Activated T-cell treated with anti-CD3 and anti-CD28 coated beads for 24 hours (primary cell): ENCODE measurements at places on chromosomes 5 and 9.

GRCh38 chr5:160105686-160106360 lies 13.4 kb downstream of the PWWP2A start:
- no peak for DNase-seq

DNA sequence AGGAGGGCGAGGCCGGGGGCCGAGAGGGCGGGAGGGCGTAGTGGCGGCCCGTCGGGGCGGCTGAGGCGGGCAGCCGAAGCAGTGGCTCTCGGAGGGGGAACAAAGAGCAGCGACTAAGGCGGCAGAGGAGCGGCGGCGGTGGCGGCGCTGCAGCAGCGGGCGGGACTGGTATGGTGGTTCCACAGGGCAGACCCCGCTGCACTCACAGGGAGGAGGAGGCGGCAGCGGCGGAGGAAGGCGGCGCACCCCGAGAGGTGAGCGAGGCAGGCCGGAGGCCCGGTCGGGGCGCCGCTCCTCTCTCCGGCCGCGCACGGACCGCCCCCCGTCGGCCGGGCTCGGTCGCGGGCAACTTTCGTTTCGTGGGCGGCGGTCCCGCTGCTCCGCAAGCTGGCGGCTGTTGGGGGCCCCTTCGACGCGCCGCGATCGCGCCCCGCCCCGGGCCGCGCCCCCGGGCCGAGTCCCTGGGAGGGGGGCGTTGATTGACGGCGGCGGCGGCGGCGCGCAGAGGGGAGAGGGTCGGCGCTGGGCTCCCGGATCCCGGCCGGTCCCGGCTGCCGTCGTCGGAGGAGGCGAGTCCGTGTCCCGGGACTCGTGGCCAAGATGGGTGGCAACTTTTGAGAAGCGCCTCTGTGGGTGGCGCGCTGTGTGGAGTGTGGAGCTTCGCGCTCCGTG lies 467 bp downstream of the CNOT6 start:
- DNase-seq: peak; percentile 26

DNA sequence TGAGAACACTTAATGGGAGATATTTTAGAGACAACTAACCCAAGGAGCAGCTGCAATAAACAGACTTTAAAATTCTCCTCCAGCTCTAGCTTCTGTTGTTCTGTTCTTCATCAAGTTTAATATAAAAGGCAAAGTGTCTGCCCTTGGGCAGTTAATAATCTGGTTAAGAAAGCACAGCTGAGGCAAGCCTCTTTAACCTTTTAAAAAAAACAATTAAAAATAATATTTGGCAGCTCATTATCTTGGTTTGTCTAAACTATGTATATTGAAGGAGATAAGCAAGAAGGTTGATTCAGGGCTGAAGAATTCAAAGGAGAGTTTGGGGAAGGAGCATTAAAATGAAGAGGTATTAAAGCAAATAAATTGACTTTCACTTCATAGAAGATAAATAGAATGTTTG lies 75.4 kb downstream of the TSSK1B start:
- DNase-seq: no peak

DNA sequence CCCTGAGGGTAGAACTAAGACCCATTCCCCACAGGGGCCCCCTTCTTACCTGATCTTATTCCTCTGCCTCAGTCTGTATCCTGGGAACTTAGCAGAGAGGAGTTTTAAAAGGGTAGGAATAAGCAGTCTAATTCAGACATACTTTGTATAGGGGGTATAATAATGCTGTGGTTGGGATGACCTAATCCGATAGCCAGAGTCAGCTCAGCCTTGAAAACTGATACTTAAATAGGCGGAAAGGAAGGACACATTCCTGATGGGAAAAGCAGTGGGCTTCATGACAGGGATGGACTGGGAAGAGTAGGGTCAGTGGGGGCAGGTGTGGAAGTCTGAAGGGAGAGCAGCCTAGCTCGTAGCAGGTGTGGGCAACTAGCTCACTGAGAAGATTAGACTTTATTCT lies 52.2 kb upstream of the TESK1 start:
- DNase-seq: no peak

DNA sequence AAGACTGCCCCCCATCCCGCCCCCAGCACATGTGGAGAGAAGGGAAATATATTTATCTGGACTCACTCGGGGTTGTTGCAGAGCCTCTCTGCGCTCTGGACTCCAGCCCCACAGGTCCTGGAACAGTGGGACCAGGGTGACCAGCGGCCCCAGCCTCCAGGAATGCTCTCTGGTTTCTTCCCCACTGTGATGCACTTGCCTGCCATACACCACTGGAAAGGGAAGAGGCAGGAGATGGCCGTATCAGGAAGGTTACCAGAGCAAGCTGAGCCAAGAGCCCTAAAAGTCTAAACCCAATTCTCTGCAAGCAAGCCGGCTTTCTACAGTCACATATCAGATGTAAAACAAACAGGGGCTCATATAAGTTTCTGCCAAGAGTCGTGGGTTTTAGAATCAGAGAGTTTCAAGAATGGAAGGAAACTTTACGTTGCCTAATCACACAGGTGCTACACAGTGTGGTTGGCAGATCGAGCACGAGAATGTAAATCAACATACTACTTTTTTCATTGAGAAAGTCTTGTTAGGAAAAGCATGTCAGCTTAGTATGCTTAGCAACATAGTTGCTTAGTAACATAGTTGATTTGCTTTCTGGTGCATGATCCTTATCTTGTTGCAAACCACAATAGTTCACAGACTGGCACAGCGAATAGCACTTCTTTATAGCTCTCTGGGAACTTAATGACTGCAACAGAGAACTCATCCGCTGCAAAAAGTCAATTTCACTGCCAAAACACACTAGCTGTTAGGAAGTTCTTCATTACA lies 201.2 kb downstream of the TARS1 start:
- no peak for DNase-seq

GRCh38 chr5:75510836-75511434 lies 494 bp downstream of the CERT1 start:
- peak; percentile 4 for DNase-seq

DNA sequence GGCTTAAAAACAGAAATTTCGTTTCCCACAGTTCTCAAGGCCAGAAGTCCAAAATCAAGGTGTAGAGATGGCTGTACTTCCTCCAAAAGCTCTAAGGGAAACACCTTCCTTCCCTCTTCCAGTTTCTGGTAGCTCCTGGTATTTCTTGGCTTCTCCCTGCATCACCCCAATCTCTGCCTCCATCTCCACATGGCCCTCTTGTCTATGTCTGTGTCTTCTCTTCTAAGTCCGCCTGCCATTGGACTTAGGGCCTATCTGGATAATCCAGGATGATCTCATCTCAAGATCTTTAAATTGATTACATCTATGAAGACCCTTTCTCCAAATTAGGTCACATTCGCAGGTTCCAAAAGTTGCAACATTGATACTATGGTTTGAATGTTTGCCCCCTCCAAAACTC lies 105.6 kb downstream of the ATPSCKMT start:
- DNase-seq: no peak

GRCh38 chr5:109987355-109987754 lies 297.6 kb downstream of the MAN2A1 start:
- DNase-seq: no peak

DNA sequence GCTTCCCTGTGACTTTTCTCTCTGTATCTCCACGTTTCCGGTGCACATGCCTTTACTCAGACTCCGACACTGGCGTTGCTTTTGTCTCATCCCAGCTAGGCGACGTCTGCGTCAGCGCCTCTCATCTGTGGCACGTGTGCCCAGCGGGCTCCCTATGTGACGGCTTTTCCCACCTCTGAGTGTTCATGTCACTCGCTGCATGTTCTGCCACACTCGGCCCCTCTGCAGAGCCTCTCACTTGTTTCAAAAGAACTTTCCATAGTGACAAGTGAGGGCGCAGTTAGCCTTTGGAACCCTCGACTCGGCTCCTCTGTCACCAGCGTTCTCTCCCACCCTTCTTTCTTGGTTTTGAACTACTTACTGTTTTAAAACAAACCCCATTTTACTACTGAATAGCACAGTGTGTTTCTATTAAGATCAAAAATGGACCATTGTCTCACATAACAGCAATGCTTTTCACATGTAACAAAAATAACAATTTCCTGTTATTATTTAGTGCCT lies 113.4 kb upstream of the CACNA1B start:
- no peak for DNase-seq

GRCh38 chr9:19162026-19162366 lies 34.7 kb upstream of the PLIN2 start:
- DNase-seq: no peak

DNA sequence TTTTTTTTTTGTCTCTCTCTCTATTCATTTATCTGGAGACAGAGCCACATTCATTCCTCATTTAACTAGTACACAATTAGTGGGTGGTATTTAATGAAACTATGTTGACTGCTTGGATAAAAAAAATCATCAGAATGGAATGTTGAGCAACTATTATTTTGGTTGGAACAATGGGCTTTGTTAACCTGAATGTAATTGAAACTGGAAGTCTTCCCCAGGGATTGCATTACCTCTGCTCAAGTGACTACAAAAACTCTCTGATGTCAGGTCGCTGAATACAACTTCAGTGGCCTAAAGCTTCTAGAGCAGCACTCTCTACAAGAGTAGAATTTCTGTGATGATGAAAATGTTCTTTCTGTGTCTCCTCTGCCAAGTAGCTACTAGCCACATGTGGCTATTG lies 295.8 kb downstream of the DEPDC1B start:
- DNase-seq: no peak

DNA sequence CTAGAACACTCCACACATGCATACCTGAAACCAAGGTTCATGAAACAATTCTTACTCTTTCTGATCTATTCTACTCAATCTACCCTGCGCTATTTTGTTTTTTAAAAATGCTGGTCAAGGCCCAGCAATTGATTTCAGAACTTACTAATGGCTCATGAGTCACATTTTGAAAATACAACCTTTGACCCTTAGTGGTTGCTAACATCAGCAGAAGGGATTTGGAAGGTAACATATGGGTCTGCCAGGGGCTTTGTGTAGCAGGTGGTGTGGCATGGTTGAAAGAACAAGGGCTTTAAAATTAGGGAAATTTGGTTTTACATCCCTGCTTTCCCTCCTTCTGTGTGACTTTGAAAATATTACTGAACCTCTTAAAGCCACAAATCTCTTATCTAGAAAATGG lies 101.4 kb downstream of the ATG10 start:
- DNase-seq: no peak

DNA sequence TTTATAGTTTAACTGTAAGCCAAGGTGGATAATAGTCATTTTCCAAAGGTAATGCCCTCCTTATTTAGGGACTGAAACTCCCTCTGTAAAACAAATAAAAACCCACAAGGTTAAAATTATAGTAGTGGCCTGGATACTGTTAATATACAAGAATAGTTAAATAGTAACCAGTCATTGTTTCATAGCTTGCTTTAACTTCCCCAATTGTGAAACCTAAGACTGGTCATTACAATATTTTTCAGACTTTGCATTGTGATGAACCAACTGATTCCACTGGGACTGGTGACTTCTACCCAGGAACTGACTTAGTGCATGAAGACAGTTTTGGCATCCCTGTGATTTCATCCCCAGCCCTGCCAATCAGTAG lies 162.6 kb downstream of the SMC2 start:
- no peak for DNase-seq

GRCh38 chr9:93346231-93347112 lies 105.0 kb upstream of the FAM120A start:
- no peak for DNase-seq

GRCh38 chr5:3417376-3417943 lies 178.2 kb upstream of the IRX1 start:
- DNase-seq: no peak

GRCh38 chr5:143514616-143515335 lies 111.3 kb upstream of the NR3C1 start:
- no peak for DNase-seq

DNA sequence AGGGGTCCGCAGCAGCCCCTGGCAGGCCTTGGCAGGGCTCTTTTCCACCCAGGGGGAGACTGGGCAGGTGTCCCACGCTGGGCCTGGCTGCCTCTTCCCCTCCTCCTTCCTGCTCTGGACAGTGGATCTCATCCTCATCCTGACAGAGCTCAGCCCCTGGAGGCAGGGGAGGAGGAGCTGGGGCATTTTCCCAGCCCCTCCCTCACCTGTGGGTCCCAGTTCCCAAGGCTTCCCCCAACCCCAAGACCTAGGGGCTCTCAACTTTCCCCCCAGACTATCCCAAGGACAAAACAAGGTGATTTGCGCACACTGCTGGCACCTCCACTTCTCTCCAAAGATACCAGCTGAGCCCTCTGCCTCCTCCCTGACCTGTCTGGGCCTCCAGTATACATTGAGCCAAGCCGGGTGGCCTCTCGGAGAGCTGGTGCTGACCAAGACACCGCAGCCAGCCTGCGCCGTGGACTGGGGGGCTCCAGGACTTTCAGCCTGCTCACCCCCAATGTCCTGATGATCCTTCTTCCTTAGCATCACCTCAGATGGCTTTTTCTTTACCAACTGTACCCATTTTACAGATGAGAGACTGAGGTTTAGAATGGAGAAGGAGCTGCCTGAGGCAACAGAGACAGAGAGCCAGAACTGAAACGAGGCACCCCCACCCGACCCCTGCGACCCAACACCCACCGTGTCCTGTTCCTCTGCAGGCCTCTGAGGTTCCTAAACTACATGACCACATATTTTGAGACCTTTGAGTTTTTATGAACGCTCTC lies 126.6 kb downstream of the BARX1 start:
- no peak for DNase-seq

DNA sequence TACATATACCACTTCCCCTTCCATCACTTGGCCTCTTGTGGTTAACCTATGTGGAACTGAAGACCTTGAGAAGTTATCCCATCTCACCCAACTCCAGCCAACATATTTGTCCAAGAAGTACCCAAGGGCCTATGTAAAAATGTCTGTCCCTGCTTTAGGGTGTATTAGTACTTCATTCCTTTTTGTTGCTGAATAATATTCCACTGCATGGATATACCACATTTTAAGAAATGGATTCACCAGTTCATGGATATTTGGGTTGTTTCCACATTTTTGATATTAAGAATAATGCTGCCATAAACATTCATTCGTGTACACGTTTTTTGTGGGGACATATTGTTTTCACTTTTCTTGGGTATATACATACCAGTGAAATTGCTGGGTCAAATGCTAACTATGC lies 28.6 kb downstream of the IDNK start:
- no peak for DNase-seq

GRCh38 chr9:134618163-134618832 lies 23.3 kb upstream of the COL5A1 start:
- DNase-seq: no peak

GRCh38 chr9:73116880-73117279 lies 34.8 kb upstream of the ANXA1 start:
- no peak for DNase-seq

DNA sequence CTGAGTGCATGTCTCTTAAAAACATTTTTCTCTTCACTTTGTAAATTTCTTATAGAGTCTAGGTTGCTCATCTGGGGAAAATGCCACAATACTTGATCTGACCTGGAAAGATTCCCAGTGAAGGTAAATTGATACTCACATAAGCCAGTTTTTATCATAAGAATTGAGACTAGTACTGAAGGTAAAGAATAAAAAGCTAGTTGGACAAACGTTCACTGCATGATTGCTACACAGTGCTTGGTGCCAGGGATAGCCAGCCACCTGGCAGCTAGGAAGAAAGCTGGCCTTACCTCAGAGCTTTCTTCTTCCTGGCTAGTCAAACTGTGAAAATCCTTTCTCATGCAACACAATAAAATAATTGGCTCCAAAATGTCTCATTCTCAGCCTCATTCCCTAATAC lies 77.1 kb downstream of the MUSK start:
- DNase-seq: no peak
